Stimulated activated CD4-positive, alpha-beta T cell treated with anti-CD3 and anti-CD28 coated beads, Interleukin-15, amount 100 ng/mL, for 1 hour (primary cell): ENCODE measurements at places on chromosomes 2 and 18.

GRCh38 chr18:70452501-70452900 is 163.7 kb downstream of the SOCS6 start:
- DNase-seq, result no peak

- no peak for DNase-seq
These were observed 113.0 kb downstream of the DYSF start for GRCh38 chr2:71566372-71566771.

DNA sequence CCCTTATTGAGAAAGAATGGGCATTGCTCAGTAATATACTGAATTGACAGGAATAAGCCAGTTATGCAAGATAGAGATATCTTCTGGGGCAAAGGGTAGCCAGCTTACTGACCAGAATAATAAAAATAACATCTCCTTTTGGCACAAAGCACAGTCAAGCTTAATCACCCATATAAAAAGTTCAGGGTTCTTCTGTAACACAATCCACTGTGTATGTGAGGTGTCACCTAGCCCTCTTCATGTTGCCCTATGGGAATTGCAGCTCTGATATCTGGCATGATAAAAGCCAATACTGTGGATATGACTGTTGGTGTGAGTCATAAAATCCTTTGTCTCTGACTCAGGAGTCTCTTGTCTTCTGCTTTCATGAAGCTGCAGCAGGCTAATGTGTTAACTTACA is 90.8 kb downstream of the DSEL start:
- no peak for DNase-seq

DNA sequence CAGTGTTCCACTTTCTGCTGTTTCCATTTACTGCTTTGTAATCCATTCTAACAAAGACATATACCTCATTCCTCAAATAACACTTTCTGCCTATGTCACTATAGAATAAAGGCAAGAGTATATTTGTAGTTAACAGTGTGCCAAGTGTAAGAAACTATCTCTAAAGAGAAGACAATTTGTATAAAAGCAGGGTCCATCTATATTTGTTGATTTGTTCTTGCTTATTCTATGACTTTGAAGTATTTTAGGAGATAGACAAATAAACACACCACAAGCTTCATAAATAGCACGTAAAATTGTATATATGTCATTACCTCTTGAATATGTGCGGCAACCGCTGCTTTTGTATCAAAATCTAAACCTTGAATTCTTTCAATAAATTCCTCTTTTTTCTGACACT is 56.0 kb downstream of the CCDC88A start:
- DNase-seq, result no peak

DNA sequence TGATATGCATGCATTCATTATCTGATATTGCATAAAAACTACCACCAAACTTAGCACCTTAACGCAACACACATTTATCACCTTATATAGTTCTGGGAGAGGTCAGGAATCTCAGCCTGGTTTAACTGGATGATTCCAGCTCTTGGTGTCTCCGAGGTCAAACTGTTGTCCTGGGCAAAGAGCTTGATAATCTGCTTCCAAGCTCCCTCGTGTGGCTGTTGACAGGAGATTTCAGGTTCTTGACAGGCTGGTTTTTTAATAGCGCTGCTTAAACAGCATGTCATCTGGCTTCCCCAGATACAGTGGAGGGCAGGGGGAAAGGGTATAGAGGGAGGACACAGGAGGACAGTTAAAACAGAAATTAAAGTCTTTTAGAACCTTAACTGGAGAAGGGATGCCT is 785.0 kb downstream of the CNTNAP5 start:
- DNase-seq, result no peak

DNA sequence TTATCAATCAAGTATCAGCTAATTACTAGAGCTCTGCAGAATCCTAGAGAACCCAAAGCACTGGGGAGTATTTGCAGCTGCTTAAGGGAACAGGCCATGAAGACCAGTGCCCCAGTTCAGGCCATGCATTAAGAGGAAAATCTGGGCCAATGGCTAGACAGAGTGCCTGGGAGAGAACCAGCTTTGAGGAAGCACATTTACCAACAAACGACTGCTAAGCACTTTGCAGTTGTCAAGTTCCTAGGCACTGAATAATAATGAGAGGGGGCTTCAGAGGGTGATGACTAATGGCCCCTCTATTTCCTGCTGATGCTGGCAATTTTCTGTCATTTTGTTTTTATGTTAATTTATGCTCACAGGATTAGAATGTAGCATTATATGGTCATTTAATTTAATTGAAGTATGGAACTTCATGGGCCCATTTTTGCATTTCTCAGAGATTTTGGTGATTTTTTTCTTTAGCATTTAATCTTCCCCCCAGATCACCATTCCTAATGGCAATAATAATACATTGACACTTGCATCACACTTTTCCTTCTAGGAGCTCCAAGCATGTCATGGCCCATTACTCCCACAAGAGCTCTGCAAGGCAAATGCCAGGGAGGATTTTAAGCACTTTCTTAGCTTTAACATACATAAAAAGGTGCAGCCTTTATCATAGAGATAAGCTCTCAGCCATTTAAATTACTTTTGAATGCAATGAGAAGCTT is 147.7 kb upstream of the SPATS2L start:
- DNase-seq, result no peak

- DNase-seq, result no peak
These were observed 16.1 kb downstream of the ADAM17 start for GRCh38 chr2:9539531-9539930.
